NCI-H1930 (cell line): ENCODE measurements at places on chromosomes 3 and 15.

DNA sequence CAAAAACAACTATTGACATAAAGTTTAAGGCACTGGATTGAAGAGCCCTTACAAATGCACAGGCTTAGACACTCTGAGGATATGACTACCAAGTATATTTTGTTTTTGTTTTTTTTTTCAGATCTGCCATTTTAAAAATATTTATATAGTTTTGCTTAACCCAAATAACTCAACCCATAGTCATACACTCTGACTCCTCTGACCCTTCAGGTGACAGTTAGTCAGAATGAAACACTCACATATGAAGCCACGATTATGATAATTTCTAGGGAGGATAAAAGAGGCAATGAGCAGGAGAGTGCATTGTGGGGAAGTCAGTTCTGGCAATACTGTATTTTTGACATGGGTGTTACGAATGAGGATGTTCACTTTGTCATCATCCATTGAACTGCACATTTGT, 774.7 kb downstream of the MECOM start:
- no peak for DNase-seq

GRCh38 chr3:194243172-194243837, 107.4 kb downstream of the HES1 start:
- no peak for DNase-seq

DNA sequence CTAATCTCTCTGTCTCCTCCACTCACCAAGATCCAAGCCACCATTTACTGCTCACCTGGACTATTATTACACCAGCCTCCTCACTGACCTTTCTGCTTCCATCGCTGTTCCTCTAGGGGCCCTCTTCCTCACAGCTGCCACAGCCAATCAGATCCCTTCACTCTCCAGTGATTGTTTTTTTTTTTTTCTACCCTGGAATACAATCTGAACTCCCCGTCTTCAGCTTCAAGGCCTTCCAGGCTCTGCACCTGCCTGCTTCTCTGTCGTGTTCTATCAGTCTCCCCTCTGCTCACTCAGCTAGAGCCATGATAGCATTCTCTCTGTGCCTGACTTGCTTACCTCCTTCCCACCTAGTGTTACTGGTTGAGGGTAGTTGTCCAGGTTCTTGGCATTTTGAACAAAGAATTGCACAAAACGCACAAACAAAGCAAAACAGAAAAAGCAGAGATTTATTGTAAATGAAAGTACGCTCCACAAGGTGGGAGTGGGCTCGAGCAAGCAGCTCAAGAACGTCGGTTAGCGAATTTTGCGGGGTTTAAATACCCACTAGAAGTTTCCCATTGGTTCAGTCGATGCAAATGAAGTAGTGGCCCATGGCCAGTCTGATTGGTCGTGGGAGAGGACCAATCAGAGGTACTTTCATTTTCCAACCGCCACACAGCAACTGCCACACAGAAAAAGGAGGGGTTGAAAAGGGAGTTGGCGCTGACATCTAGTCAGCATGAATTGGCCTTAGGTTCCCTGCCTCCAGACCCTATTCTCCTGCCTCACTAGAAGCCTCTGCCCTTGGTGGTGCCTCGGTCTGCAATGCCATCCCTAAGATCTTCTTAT, 188.9 kb downstream of the TLE3 start:
- DNase-seq: no peak

DNA sequence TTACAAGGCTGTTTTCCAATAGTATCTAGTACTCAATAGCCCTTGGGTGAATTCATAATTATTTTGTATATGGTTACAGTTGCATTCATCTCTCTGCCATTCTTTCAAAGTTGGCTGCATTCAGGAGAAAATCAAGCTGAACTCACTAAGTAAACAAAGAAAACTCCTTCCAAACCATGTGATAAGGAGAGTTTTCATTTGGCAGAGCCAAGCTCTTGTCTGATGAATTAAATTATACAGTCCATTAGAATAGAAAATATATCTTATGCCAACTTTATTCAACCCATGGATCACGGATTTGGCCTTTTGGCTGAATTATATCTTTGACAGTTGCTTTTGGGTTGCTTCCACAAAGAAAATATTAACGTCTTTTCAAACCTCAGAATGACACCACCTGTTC, 272.3 kb upstream of the ROBO1 start:
- DNase-seq: no peak

DNA sequence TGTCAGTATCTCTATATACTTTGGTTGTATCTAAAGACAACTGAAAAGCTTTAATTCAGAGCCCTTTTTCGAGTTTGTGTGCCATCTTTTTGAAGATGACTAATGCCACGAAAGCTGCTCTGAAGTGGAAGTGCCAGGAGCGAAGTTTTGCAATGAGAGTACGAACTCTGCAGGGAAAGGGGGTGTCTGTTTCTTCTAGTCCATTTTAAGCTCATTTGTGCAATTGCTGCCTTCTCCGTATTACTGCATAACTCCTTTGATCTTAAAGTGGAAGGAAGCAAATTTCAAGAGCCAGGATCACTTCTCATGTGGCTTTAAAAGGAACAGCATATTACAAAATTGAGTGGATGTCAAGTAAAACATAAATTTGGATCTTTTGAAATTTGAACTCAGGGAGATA, 245.3 kb downstream of the FEZF2 start:
- no peak for DNase-seq
